Gastrocnemius medialis (tissue), 4 donors: ENCODE measurements at places on chromosomes 6 and 20. TPM values are rescaled to one million over a fixed set of nuclear protein-coding genes. Genes with fewer than 3 reads are reported as not detected.

The SSTR4 gene
- not detected for total RNA-seq

The SENP6 gene
- 64.2 TPM for total RNA-seq

The CCN5 gene
- total RNA-seq, result 65.3 TPM

The PFDN4 gene
- 62.9 TPM for total RNA-seq

The SLC12A5 gene
- total RNA-seq, result not detected

The C6orf132 gene
- total RNA-seq, result not detected

The ADTRP gene
- total RNA-seq, result 0.31 TPM
